ENCODE measurements at places on chromosomes 2 and 18.

DNA sequence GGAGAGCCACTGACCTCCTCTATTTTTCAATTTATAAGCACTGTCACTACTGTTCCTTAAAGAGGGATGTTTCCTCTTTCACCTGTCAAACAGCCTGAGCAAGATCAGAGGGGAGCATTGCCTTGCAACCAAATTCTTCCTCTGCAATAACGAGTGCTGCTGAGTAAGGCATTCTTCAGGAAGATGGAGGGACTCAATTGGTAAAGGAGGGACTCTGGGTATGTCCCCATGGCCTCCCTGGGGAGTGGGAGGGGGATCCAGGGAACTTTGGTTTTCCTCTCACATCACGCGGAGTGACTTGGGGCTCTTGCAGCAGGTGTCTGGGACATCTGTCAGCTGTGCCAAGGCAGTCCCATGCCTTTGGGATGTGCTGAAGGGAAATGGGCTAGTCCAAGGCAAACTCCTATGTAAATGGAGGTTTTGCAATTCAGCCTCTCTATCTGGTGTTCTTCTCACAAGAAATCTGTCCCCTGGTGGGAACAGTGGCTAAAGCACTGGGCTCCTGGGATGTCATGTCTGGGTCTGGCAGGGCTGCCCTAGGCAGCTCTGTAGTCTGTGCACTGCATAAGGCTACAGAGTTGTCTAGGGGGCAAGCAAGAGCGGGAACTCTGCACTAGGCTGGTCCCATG is 14.4 kb upstream of the HES6 start:
- DNase-seq, result no peak

GRCh38 chr2:195759877-195760276 is 102.9 kb downstream of the SLC39A10 start:
- no peak for DNase-seq

DNA sequence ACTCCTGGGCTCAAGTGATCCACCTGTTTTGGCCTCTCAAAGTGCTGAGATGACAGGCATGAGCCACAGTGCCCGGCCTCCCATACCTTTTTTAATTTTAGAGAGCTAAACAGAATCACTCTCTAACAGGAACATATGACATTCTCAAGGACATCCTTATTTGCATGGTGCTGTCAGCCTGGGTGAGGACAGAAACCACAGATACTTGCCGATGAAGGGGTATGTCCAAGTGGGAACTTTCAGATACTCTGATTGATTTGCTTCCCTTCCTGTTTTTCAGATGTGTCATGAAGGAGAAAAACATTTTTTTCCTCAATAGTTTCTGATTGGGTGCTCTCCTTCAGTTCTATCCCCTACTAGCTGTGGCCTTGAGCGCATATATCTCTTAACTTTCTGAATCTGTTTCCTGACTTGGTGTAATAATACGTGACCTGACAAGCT is 49.6 kb downstream of the MYO3B start:
- no peak for DNase-seq

- DNase-seq, result peak; percentile 70
Observed at GRCh38 chr2:66494708-66495107, 59.8 kb downstream of the MEIS1 start.

- DNase-seq, result no peak
Observed at GRCh38 chr2:172763079-172763478, 27.4 kb downstream of the RAPGEF4 start.

- DNase-seq, result no peak
Observed at GRCh38 chr2:125318740-125319139, 1293.7 kb downstream of the CNTNAP5 start.
